HFF-Myc (cell line): ENCODE measurements at places on chromosomes 1 and 21.

DNA sequence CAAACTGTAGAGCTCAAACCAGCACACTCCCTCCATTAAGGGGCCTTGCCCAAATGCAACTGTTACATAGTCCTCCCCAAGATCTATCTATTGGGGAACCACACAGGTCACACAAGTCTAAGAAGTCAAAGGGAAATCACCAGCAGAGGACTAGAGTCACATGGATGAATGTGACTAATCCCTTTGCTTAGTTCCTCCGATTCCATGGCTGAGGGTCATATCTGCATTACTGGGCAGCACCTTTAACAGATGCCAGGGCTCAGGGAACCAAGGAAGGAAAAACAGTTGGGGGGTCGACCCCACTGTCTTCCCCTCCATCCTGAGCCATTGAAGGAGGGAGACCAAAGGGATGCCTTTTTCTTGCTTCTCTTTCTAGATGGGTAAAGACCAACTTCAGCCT, 23.4 kb upstream of the SMYD3 start:
- DNase-seq, result no peak

DNA sequence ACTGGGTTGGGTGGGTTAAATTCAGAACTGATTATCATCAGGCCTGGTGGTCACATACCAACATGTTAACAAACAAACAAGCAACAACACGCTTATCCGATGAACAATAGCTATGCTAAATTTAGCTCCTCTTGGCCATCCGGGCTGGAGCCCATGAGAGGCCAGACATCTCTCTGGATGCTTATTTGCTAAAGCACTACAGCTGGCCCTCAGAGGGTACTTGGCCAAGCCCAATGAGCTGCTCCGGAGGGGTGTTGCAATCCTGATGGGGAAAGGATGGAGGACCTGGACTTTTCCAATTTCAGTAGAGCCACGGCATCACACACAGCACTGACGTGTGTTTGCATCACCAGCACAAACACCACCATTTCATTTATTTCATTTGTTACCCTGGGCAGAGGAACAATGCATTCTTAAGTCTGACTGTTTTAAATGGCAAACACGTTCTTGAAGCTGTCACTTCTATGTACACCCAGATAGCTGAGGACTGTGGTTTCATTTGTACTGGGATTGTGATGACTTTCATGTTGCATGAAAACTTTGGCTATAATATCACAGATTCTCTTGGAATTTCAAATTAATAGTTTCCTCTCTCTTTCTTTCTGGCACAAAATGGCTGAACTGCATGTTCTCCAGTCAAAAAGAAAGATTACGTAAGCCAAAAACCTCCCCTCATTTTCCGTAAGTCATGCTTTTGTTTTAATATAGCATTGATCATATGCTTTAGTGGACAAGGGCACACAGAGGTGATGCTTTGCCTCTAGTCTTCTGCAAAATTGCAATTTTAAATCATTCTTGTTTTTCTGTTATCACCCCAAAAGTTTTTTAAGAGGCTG, 359.8 kb upstream of the KAZN start:
- DNase-seq, result no peak

DNA sequence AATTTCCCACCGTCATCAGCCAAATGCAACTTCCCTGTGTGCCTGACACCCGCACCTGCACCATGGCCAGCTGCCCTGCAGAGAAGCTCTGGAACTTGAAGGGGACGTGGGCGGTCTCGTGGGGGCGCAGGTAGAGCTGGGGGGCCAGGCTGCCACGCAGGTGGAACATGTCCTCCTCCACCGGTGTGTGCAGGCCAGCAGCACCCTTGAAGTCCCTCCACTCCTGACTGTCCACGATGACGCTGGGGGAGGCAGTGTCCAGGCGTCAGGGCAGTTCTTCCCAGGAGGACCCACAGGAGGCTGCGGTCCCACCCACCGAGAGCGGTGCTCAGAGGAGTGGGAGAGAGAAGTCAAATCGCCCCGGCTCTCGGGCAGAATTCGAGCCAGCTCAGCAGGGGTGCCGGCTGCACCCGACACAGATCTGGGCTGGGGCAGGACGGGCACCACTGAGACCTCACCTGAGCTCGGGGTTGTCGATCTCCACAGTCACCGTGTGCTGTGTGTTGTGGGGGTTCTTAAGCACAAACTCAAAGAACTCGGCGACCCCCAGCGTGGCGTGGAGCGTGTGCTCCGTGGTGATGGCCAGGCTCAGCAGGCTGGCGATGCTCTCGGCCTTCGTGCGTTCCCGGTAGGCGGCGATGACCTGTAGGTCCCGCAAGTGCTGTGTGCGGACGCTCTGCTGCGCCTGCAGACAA, 117.7 kb downstream of the NPHP4 start:
- DNase-seq, result no peak

GRCh38 chr21:45237401-45237800, 50.3 kb downstream of the POFUT2 start:
- DNase-seq, result no peak

GRCh38 chr1:5490635-5491034, 501.6 kb downstream of the NPHP4 start:
- no peak for DNase-seq

DNA sequence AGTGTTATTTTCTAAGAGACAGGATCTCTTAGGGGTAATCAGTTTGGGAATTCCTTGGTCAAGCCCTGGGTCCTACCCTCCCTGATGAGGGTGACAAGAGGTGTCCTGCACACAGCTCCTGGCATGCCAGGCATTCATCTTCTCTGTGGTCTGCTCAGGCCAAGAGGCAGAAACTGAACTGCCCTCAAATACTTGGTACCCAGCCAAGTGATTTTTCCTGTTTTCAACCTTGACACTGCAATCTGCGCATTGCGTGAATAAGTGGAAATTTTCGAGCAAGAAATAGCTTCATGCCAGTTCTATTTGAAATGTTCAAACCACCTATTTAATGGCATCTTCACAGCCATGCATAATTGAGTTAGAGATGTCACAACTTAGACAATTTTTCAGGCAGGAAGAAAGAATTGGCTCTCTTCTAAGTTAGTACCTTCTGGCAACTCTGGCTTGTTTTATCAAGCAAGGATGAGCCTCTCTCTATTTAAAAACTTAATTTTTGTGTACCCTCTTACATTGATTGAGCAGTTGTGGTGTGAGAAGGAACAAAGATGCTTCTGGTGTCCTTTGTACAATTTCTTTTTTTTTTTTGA, 27.0 kb downstream of the DNM3 start:
- no peak for DNase-seq

GRCh38 chr1:218985424-218985984, 188.2 kb upstream of the LYPLAL1 start:
- DNase-seq, result no peak

DNA sequence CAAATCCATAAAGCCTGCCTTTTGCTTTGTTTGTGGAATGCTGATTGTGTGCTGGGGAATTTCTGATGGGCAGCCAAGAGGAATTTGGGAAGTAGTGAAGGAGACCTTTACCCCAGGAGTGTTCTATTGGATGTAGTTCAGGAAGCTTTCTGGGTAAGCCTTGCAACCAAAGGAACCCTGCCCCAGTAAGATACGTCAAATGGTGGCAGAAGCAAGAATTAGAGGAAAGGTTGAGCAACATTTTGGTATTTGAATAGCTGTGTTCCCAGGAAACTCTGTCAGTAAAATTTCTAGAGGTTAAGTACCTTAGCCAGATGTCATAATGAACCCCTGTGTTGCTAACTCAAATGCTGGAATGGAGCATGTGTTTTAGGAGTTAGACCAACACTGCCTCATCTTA, 6.4 kb downstream of the MGST3 start:
- no peak for DNase-seq

DNA sequence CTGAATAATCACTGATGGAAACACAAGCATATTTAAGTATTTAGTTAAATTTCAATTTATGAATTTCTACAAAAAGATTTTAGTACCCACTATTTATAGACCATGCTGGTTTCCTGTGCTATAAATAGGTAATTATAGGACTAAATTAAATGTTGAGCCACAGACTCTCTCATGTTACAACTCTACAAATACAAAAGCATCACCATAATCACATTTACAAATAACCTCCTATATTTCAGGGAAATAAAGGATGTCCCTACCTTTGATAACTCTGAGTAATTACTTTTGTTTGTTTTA, 32.6 kb upstream of the CCDC190 start:
- no peak for DNase-seq

DNA sequence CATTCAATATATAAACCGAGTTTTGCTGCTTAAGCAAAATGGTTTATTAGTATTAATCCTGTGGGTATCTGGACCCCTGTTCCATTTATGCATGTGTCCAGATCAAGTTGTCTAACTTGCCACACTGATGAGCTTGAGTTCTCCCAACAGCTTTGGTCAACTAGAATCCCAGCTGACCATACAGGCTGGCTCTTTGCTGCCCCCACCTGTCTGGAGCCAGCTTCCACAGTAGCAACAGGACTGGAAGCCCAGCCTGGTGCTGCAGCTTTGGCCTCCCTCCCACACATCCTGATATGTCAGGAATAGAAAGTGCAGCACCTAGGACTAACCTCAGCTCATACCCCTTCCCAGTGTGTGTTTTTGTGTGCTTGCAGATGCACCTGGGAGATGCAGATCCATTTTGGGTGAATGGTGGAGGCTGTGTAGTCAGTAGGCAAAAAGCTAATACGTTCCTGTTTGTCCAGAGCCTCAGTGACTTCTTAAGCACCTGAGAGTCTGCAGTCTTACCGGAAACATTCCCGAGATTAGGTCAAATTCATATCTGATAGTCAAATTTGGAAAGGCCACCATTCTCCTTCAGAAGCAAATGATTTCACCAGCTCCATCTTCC, 40.9 kb upstream of the BEND5 start:
- peak; percentile 2 for DNase-seq

DNA sequence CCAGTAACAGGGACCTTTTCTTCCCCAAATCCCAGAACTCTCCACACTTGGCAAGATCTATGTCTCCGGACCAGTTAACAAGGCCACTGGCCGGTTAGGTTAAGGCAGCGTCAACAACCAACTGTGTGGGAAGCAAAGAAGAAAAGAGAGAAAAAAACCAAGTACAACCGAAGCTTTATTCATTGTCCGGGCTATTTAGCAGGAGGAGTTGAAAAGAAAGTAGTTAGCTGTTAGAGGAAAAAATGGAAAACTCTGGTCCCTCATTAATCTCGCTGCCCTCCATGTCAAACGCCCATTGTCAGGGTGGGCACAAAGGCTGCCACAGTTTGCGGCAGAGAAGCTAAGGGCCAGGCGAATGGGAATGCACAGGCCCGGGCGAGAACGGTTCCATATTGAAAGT, 49.3 kb upstream of the GRIK3 start:
- DNase-seq, result no peak

DNA sequence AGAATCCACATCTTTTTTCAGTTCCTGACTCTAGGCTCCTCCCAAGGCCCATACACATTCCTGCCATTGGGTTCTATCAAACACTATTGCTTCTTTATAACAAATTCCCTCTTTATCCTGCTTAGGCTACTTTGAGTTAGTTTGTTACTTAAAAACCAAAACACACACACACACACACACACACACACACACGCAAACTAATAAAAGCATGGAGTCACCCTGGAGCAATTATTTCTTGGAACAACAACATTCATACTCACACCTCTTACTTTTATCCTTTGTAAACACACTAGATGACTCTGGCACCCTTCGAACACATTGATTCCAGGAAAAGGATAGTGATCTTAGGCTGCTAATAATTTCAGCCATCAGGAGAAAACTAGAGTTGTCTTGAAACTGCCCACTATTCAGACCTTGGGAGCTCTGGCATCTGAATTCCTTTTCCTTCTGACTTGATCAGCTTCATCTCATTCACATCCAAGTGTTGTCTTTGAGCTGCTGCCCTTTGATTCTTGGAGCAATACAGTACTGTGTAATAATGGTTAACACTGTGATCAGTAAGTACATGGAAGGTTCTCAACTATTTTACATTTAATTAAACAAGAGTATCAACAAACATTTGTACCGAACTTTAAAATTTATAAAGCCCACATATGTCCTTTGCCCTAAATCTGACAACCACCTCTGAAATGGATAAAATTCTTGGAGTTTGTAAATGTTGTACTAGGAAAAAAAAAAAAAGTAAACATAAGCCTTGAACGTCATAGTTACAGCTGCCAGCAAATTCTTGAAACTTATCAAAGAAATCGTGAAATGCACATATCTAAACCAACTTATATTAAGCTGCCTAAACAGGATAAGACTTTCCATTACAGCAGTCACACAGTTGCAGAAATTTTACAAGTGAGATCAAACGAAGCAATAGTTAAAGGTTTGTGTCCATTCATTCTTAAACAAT, 2.8 kb upstream of the SEC22B start:
- DNase-seq, result peak; percentile 6

GRCh38 chr1:53047737-53048736, 14.0 kb upstream of the PODN start:
- DNase-seq, result peak; percentile 51

GRCh38 chr1:153533689-153534201, 2.0 kb downstream of the S100A6 start:
- peak; percentile 88 for DNase-seq

- no peak for DNase-seq
Observed at GRCh38 chr1:16249596-16250241, 12.7 kb upstream of the CPLANE2 start.

- DNase-seq, result peak; percentile 98
Observed at GRCh38 chr1:219771080-219771479, 157.3 kb downstream of the SLC30A10 start.

DNA sequence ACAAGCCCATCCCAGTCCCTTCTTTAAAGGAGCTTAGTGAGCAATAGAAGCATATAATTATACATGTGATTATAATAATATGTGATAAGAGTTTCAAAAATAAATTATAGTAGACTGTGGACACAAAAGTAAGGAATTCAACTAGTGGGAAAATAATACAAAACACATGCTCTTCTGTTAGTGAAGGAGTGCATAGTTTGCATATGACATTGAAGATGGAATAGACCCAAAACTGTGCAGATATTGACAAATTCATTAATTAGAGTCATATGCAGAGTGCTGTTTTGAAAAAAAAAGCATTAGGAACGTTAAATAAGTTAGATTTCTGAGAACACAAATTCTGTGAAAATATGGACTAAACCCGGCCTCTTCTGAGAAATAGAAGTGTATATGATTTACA, 278.8 kb downstream of the ASTN1 start:
- DNase-seq, result no peak

DNA sequence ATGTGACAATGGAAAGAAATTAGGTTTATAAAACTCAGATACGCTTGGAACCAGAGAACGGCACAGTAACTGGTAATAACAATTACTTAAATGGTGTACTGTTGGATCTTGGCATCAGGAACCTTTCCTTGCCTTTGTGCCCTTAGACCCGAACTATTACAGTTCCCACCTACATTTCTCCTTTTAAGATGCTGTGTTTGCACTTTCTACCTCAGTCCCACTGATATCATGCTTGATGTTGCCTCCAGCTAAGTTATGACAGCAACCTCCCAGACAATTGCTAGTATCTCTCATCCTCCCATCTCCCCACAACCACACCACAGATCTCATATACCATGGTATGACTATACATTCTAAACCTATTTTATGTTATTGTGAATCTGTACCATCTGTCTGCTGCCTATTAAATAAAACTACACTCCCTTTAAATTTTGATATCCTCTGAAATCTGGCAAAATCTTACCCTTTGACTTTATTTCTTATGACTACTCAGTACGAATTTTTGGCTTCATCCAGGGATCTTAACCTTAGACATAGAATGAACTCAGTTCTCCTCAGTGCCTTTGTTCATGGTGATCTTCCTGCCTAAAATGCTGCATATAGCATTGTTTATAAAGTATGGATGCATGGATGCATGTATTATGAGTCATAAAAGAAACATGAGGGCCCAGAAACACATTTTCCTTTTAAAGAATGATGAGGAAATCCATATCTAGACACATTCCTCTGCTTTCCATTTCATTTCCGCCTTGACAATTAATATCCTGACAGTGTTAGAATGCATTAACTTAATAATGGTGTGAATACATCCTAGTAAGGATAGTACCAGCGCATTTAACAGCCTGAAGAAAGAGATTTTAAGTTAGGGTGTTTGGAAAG, 64.1 kb downstream of the LRRC8D start:
- no peak for DNase-seq

- DNase-seq, result no peak
Observed at GRCh38 chr1:220787069-220787619, 431 bp downstream of the MTARC1 start.
